ENCODE measurements at places on chromosomes 6 and 20. TPM values are rescaled to one million over a fixed set of nuclear protein-coding genes. Genes with fewer than 3 reads are reported as not detected.

GRCh38 chr20:55513954-55514353 is 491.4 kb downstream of the CBLN4 start:
- DNase-seq: no peak

DNA sequence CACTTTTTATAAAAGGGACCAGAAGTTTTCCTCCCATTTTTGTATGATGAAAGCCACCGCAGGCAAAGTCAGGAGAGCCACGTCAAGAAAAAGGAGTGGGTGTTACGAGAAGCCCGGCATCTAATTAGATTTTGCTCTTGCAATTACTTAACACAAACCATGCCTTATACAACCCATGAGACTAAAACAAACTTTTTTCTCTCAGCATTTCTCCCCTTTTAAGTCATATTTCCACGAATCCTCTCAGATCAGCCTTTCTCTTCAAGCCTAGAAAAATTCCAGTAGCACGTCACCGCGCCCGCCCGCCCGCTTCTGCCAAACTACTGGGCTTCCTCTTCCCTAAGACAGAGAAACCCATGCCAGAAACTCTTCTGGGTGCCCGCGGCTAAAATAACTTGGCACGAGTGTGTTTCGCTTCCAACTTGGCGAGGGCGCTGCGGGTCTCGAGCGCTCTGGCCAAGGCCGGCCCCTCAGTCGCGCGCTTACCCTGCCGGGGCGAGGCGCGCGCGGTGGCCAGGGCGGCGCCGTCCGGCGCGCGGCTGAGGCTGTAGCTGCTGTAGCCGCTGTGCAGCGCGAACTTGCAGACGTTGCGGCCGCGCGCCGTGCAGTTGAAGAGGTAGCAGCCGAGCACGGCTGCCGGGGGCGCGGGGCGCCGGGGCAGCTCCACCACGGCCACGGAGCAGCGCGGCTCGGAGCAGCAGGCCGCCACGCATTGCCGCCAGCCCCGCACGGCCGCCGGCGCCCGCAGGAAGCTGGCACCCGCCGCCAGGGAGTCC is 1.0 kb downstream of the LRP11 start:
- peak; percentile 62 for DNase-seq

DNA sequence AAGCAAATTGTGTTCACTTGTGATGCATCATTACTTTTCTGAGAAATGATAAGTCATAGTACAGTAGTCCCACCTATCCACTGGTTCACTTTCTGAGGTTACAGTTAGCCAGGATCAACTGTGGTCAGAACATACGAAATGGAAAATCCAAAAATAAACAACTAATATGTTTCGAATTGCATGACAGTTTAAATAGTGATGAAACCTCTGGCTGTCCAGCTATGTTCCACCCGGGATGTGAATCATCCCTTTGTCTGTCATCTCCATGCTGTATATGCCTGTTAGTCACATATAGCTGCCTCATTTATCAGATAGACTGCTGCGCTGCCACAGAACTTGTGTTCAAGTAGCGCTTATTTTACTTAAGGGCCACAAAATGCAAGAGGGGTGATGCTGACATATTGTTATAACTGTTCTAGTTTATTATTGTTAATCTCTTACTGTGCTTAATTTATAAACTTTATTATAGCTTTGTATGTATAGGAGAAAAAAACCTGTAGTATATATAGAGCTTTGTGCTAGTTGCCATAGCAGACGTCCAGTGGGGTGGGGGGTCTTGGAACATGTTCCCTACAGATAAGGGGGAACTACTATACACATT is 29.2 kb downstream of the AFDN start:
- no peak for DNase-seq

The COL9A1 gene
- total RNA-seq: 0.77 TPM

The CYP39A1 gene
- 2.5 TPM for total RNA-seq

GRCh38 chr6:55897346-55897745 is 22.0 kb upstream of the BMP5 start:
- no peak for DNase-seq

GRCh38 chr6:98037571-98037970 is 754.6 kb upstream of the MMS22L start:
- no peak for DNase-seq

DNA sequence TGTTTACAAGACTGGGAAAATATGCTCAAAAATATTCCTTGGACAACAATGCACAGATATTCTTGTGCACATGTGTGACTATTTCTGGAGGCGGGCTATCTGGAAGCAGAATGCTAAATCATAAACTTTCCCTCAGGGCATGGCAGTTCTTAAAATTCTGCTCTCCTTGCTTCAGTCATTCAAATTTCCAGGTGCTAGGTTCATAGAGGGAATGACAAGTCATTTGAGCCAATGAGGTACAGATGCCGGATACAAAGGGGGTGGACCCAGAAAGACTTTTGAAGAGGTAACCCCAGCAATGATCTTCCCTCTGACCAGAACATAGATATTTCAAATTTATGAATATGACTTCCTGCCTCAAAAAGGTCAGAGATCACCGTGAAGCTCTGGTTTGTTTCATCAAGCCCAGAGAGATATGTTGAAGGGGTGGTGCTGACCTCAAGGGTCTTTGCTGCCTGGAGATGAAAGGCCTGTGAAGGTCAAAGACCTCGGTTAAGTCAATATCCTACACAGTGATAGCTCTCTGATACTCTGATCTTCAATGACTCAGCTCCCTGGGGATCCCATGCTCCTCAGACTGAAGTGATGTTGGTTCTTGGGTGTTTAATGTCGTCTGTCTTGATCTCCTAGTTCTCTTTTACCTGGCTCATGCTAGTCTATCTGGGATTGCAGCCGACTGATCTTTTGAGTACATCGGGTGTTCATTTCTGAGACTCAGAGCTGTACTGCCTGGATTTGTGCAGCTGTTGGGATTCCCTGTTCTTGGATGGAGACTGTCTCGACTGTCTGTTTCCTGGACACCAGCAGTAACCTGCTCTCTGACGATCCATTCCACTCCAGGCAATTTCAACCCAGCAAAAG is 47.5 kb upstream of the TSHZ2 start:
- no peak for DNase-seq
